Head of caudate nucleus (tissue), 42 donors: ENCODE measurements at places on chromosomes 6 and 20.

DNA sequence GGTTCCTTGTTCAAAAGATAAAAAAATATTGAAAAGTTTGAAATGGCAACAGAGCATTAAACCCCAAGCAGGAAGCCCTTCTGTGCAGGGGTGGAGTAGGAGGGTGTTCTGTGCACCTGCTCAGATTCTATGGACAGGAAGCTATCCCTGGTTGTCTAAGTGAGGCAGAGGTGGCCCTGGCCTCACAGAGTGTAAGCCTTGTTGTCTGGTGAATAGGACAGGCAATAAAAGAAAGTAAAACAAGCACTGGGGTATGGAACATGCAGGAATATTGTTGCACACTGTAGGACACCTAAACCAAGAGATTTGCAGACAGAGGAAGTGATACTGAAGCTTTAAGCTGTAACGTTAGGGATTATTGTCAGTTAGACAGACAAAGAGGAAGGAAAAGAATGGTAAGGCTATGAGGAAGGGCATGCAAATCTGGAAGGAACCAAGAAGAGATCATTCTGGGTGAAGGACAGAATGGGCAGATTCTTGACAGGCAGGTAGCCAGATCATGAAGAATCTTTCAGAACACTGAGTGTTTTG, 66.8 kb downstream of the TBC1D7 start:
- peak; percentile 24 for DNase-seq

DNA sequence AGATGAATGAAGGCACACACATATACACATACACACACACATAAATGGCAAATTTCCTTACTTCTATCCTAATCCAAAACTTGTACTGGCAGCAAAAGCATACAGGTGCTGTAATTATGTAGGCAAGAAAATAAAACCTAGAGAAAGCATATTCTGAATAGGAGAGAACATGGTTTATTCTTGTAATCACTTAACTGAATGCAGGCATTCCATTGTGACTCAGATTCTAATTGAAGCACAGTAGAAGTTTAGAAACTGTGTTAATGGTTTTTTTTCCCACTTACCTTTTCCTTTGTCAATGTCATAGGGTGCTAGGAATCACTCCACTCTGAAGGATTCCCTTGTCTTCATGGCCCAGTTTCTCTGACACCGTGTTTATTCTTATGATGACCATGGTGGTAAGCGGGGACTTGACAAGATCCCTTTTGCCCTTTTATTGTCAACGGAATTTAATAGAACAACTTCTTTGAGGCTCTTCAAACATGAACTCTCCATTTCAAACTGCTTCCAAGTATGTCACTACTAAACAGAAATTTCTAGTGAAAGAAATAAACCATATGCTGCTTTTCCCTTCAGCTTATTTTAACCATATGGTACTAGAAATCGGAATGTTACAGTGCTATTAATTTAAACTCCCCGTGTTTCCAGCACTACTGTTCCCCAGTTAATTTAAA, 164.2 kb downstream of the OGFRL1 start:
- no peak for DNase-seq

- DNase-seq = no peak
Observed at GRCh38 chr6:119184008-119184648, 105.7 kb upstream of the FAM184A start.

- DNase-seq = no peak
Observed at GRCh38 chr20:38212806-38213606, 47.5 kb downstream of the KIAA1755 start.

DNA sequence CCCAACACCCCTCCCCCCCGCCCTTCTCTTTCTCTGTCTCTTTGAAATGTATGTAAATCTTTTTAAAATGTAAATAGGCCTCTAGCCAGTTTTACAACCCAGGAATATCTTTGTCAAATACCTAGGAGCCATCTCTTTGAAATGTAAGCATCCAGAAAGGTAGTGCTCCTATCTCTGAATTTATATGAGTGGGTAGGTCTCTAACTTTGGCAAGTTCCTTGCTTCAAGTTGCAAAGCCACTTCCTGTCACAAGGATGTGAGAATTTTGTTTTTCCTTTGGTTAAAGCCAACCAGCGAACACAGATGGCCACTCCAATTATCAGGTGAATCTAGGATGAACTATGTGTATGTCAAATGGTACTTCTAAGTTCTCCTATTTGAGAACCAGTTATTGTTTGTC, 6.2 kb upstream of the DEFB132 start:
- no peak for DNase-seq

- DNase-seq = no peak
Observed at GRCh38 chr6:16473184-16473907, 235.0 kb downstream of the GMPR start.
